Amniotic stem cell (primary cell): ENCODE measurements at places on chromosomes 1 and 21.

DNA sequence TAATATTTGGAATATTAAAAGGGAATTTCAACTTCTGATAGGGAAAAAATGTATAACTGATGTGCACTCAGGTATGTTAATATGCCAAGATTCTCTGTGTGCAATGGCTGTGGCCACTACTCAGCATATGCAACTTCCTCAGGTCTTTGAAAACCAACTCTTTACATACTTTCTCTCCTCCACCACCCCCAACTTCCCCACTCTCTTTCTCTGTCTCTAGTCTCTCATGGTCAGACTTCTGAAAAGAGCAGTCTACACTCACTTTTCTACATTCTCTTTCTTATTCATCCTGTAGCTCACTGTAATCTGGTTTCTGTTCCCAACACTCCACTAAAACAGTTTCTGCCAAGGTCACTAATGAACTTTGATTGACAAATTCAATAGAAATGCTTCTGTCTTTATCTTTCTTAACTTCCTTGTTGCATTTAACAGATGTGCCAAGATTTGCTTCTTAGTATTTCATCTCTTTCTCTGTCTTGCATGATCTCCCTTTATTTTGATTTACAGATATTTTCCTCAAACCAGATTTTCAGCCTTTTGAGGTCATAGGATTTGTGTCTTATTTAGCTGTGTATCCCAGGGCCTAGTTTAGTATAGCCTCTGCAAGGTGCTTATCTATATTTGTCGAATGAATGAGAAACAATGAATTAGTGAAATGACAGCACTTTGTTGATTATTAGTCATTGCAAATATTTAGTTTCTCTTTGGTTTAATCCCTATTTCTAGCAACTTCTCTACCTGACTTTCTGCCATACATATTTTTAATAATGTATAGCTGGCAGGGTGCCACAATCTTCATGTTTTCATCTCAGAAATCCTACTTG is 168.9 kb downstream of the LMO4 start:
- DNase-seq: no peak

GRCh38 chr1:235758931-235759330 is 107.8 kb downstream of the LYST start:
- DNase-seq: no peak

GRCh38 chr1:164064501-164064900 is 494.5 kb upstream of the PBX1 start:
- no peak for DNase-seq

- no peak for DNase-seq
Observed at GRCh38 chr1:51612447-51612961, 4.4 kb upstream of the OSBPL9 start.

- no peak for DNase-seq
Observed at GRCh38 chr1:53237638-53238037, 680 bp downstream of the MAGOH start.

DNA sequence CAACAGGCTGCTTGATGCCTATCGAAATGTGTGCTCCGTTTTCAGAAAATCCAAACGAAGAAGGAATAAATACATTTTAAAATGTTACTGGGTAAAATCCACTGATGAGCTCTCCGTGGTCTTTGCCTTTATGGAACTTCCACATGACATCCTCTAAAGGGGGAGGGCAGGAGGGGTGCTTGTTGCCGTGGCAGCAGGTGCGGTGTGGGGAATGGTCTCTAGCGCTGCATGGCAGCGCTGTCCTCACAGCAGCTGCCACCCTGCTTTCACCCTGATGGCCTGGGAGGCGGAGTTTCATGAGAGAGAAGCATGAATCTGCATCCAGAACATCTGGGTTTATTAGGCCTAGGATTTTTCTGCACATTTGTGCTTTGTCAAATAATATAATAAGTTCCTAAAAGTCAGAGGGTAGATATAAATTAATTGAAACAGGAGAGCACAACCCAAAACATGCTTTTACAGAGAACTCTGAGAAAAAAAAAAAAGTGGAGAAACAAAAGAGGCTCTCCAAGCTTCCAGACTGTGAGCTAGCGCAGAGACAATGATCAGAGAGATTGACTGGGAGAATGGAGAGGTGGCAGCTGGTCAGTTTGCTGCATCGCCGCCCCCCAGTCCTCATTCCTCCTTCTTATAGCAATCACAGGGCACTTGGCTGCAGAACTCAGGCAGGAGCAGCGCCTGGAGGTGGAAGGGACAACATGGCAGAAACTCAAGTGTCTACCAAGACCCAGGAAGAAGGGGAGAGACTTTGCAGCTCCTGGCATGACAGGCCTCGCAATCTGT is 228.6 kb downstream of the DSCAM start:
- DNase-seq: no peak

- DNase-seq: no peak
Observed at GRCh38 chr1:56098946-56099345, 480.4 kb downstream of the PLPP3 start.

- no peak for DNase-seq
Observed at GRCh38 chr1:185761841-185762240, 27.6 kb downstream of the HMCN1 start.

DNA sequence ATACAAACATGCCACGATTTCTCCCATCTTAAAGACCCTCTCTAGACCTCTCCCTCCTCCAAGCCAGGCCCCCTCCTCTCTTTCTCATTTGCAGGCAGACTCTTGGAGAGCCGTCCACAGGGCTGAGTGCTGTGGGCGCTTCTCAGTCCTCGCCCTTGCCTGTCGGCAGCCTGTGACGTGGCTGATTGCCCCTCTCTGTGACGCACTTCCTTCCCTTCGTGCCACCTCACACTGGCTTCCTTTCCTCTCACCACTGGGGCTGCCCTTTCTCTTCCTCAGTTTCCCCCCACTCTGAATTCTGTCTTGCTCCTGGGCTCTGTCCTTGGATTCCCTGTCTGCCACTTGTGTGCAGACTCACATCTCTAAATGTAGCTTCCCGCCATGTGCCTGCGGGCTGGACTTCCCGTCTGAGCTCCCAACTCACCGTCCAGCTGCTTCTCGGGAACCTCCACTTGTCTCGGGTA is 227.2 kb downstream of the CAMTA1 start:
- no peak for DNase-seq

DNA sequence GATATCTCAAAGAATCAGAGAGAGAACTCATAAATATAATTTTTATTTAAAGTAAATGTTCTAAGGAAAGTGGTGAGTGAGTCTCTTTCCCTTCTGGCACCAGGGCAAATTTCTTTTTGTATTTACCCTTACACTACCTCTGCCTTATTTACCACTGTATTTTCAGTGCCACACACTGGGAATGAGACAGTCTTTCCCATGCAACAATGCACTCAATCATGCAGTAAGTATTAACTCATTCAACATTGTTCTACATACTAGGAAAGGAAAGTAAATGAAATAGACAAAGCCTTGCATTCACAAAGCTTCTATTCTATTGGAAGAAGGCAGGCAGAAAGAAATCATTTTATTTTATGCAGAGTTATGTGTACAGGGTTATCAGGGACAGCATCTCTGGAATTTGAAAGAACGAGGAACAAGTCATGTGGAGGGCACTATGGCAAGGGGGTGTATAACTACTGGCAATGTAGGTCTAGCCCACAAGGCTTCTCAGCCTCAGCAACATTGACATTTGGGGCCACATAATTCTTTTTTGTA is 129.8 kb upstream of the PRDX6 start:
- DNase-seq: no peak

- no peak for DNase-seq
Observed at GRCh38 chr1:176391621-176392020, 71.4 kb upstream of the PAPPA2 start.

DNA sequence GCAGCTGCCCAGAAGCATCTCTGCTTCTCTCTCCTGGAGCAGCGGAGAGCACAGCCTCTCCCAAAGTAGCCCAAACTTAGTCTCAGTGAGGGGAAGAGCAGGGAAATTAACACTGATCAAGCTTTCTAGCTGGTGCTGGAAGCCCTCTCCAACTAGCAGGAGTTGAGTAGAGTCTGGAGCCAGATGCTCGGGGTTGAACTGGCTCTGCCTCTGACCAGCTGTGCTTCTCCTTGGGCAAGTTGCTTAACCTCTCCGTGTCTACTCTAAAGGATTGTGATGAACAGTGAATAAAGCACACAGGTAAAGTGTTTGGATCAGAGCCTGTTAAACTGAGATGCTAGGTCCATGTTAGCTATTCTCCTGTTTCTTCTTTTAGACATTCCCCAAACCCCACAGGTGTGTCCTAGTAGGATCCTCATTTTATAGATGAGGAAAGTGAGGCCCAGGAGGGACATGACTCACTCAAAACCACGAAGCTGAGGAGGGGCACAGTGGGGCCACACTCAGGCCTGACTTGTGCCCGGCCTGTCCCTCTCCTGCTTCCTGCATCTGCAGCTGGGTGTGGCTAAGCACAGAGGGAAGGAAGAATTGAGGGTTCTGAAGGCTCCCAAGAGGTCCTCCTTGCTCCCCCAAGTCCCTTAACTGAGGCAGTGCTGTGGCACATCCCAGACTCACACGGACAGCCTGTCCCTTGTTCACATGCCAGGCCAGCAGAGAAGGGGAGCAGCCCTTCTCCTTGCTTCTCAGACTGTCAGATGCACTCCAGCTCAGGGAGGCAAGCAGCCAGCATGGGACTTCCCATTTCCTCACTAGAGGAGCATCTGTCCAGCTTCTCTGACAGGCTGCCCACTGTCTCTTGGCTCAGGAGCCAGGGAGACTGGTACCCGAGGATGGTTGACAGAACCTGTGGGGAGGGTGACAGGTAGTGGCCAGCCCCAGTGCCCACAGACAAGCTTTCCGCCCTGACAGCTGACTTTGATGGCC is 152.0 kb upstream of the IGSF21 start:
- no peak for DNase-seq

DNA sequence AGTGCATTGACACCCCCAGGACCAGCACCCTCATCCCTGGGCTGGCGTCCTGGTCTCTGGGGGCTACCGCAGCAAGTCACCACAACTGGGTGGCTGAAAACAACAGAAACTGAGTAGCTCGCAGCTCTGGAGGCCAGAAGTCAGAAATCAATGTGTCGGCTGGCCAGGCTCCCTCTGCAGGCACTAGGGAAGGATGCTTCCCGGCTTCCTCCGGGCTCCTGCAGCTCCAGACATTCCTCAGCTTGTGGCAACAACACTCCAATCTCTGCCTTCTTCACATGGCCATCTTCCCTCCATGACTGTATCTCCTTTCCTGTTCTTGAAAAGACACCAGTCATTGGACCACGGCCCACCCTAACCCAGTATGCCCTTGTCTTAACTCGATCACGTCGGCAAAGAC is 224.2 kb downstream of the NPHP4 start:
- no peak for DNase-seq

DNA sequence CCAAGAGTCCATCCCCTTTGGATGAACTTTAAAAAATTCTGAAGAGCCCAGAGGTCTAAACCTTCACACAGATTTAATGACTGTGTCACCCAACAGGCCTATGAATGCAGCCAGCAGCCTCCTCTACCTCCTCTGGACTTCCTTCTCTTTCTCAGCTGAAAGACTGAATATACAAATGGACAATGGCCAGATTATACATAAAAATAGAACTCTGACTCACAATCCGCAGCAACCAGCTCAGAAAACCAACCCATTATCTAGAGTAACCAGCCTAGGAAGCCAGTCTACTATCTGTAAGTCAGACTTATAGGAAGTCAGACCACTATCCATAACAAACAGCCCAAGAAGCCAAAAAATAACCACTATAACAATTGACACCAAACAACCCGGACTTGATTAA is 224.5 kb downstream of the ASTN1 start:
- no peak for DNase-seq

DNA sequence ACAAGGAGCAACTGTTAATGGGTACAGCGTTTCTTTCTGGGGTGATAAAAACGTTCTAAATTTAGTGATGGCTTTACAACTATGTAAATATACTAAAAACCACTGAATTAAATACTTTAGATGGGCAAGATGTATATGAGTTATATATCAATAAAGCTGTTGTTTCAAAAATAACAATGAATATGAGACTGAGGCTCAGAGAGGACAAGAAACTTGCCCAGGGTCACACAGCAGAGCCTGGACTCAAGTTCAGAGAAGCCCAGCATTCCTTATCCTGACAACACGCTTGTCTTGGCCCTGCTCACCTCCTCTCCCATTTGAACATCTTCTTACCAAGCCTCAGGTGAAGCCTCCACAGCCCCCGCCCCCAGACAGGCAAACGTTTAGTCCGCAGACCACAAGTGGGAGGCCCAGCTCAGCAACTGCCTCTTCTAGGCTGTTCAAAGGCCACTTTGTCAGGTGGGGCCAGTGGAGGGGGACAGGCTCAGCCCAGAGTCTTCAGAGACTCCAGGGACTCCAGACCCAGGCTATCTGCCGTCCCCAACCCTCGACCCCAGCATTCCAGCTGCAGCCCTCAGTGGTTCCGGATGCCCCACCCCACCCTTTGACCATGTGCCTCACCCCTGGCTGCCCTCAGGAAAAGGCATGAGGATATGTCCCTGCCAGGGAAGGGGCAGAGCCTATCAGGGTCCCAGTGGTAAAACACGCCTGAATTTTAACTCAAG is 17.9 kb downstream of the SDC3 start:
- no peak for DNase-seq

GRCh38 chr1:207811920-207812720 is 60.3 kb downstream of the CD46 start:
- DNase-seq: no peak

DNA sequence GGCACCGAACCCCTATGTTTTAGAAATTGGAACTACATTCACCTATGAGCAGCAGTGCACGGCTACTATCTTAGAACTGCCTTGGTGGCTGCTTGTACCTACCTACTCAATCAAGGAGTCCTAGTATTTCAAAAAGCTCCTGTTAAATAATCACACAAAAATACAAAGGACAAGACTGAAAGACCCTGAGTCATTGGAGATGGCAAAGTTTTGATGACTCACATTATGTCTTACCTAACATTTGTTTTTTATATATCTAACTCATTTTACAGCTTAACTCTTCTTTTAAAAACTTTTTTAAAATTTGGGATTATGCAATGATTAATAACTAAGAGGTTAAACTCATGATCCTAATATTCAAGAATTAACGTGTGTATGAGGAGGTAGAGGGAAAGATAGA is 1206.0 kb upstream of the TMPRSS15 start:
- DNase-seq: no peak
